Cortex of kidney (tissue), 1 donor: ENCODE measurements at places on chromosomes 3 and 15.

- DNase-seq: no peak
Observed at GRCh38 chr3:187708696-187709095, 6.3 kb upstream of the RTP2 start.

DNA sequence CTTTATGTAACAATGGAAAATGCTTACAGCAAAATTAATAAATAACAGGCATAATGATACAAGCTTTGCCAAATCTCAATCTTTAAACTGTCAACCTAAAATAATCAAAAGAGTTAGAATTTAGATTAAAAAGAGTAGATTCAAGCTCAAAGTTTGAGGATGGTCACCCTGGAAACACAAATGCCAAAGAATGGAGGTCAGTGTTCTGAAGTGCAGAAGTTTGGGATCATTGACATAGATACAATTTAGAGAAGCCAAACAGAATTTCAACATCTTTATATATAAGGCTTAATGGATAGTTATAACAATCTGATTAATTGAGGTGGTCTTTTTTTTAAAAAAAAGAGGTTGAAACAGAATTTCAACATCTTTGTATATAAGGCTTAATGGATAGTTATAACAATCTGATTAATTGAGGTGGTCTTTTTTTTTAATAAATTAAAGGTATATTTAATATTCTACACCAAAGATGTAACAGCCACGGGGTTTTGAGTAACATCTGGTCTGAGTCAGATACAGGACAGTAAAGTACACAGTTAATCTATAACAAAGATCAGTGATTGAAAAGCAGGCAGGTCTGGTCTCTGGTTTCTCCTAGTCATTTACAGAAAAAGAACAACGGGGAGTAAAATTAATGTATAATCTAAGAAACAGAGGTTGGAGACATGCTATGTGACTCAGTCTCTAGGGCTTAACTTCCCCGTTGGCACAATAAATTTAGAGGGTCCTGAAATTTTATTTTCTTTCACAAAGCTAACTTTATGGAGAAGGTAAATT is 490.7 kb downstream of the GBE1 start:
- no peak for DNase-seq

GRCh38 chr3:127462111-127462655 is 128.3 kb downstream of the TPRA1 start:
- no peak for DNase-seq

DNA sequence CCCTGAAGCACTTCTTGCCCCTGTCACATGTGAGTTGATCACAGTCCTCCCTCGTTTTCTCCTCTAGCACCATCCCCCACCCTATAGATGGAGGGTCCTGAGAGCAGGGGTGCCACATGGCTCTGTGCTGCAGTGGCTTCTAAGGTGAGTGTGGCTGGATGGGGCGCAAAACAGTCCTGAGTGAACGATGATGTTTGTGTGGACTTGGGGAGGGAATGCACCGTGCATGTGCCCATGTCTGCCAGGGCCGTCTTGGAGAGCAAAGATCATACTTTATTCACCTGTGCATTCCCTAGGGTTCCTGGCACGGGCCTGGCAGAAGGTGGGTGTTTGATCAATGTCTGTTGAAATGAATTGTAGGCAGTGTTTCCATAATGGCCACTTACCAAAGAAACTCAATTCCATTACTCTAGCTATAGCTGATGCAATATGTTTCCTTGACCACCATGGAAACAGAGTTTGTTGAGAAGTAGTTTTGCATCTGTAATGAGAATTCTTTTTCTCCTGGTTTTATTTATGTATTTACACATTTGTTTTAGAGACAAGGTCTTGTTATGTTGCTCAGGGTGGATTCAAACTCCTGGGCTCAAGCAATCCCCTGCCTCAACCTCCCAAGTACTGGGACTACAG is 58.0 kb downstream of the ABTB1 start:
- no peak for DNase-seq

DNA sequence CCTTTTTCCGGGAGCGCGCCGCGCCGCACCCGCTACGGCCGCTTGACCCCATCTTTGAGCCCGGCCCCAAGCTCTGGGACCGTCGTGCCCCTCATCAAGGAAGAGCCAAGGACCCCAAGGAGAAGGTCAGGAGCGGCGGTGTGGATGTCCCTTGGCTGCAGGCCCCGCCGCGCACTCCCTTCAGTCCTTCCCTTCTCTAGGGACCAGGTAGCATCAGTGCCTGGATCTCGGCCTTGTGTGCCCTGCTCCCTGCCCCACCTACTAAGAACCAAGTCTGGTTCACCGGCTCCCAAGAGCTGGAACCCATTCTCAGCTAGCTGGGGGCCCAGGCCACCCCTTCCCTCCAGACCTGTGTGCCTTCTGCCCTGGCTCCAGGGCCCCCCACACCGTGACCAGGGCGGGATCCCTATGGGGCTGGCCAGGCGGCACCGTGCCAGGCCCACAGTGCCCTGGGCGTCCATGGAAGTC is 69.3 kb upstream of the CGNL1 start:
- DNase-seq: no peak

GRCh38 chr3:74787011-74787410 is 172.6 kb upstream of the CNTN3 start:
- no peak for DNase-seq

- no peak for DNase-seq
Observed at GRCh38 chr3:56122911-56123310, 345.4 kb downstream of the ERC2 start.

DNA sequence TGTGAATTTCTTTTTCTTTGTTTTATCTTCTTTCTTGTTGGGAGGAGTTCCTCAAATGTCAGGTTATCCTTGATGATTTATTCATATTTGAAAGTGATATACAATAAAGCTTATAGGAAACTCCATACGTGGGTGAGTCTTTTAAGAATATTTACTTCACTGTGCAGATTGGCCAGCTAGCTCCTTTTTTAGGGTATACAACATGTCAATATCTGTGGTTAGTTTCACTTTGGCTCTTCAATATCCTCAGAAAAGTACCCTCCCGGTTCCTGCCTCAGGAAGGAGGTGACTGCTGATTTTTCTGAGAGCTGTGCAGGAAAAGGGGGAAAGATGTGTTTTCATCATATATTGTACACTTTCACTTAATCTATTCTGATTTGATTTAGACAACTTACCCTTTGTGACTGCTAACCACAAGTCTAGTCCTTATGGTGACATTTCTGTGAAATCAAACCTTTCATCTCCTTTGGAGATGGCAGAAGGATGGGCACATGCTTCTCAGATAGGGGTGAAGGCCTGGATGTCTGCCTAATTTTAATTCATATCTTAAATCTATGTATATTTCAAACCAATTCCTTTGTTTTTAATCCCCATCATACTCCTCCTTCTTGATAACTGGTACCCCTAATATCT is 98.2 kb upstream of the NECTIN3 start:
- no peak for DNase-seq

DNA sequence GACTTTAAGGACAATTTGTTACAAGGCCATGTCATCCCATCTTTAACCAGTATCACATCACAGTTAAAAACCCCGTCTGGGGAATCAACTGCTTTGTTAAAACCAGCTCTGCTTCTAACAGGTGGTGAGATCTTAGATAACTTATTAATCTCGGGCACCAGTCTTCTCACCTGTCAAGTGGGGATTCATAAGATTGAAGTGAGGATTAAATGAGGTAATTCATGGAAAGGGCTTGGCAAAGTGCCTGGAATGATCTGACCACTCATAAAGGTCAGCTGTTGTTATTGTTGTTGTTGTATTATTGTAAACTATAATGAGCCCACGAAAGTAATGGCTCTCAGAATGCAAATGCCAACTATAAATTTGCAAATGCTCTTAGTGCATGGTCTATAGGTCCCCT is 30.1 kb upstream of the SLC24A5 start:
- DNase-seq: no peak

DNA sequence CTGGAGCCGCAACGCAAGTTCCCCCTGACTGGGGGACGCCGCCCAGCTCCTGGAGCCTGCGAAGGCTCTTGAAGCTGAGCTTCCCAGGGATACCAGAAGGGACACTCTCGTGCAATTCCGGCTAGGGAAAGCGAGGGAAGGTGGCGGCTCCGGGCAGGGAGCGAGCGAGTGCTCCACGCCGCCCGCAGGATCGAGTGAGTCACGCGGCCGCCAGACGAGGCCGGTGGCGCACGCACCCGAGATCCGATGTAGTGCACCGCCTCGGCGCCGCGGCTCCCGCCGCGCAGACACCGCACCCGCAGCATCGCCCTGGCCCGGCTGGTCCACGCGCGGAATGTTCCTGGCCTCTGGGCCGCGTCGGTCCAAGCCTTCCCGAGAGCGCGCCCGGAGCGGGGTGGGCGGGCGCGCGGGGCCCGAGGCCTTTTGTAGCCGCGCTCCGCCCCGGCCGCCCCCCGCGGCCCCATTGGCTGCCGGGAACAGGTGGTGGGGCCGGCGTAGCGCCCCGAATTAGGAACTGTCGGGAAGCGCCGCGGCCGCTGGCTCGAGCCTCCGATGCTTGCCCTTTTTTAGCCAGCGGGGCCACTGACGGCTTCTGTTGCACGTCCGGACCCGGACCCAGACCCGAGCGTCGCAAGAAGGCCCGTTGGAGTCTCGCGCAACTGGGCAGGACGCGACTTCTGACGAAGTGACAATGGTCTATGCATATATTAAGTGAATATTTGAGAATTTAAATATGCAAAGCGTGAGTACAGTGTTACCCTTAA is at the start of gene GATM:
Gene GATM (minus strand): TSS at position 396 of the 764 bp plus-strand sequence. CDS start 91 bp downstream, at position 305.
- DNase-seq: no peak

DNA sequence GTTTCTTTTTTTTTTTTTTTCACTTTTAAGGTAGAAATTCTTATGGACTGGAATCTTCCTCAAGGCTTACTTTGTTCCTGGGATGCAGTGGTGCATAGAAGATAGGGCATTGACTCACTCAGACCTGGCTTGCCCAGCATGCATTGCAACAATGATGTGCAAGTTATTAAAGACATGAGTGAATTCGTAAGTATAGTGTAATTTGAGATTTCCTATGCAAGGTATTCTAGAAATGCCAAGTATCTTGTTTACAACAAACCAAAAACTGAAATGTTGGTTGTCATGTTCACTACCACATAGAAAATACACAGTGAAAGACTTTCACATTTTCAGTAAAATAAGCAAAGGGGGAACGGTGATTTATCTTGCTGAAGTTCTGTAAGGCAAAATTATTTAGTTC is 56.5 kb upstream of the FNDC3B start:
- DNase-seq: no peak
